Mammary microvascular endothelial cell (primary cell): ENCODE measurements at places on chromosomes 11 and 22. TPM values are rescaled to one million over a fixed set of nuclear protein-coding genes. Genes with fewer than 3 reads are reported as not detected.

The SLC22A6 gene
- not detected in 2 replicates for total RNA-seq

The OR51B2 gene
- total RNA-seq: not detected in 2 replicates

The FGF4 gene
- total RNA-seq: not detected in 2 replicates

The GAL gene
- total RNA-seq: 6.8 and 9.1 TPM in 2 replicates

The SLC35F2 gene
- total RNA-seq: 36.6 and 42.5 TPM in 2 replicates

The FGF3 gene
- total RNA-seq: not detected in 2 replicates

The LTO1 gene
- 15.8 and 24.2 TPM in 2 replicates for total RNA-seq

The KRTAP5-9 gene
- 0.20 TPM in 1 of 2 replicates, not detected in the other for total RNA-seq

The FDXACB1 gene
- 2.5 and 3.8 TPM in 2 replicates for total RNA-seq

The KCNK4 gene
- not detected in 2 replicates for total RNA-seq

The GRIA4 gene
- 0.05 TPM in 1 of 2 replicates, not detected in the other for total RNA-seq

The ABCC8 gene
- not detected in 2 replicates for total RNA-seq

The CLNS1A gene
- total RNA-seq: 87.6 and 107 TPM in 2 replicates

The RAB38 gene
- 8.2 and 12.3 TPM in 2 replicates for total RNA-seq

The APOBEC3C gene
- total RNA-seq: 8.4 and 8.6 TPM in 2 replicates

The CPT1B gene
- 0.60 and 1.5 TPM in 2 replicates for total RNA-seq

The WBP2NL gene
- total RNA-seq: 0.07 TPM in 1 of 2 replicates, not detected in the other

The SMTNL1 gene
- not detected in 2 replicates for total RNA-seq

The PRRG4 gene
- total RNA-seq: 0.67 and 0.69 TPM in 2 replicates

The SLC22A25 gene
- total RNA-seq: not detected in 2 replicates

The FJX1 gene
- 68.6 and 79.0 TPM in 2 replicates for total RNA-seq

The MMP11 gene
- 4.1 and 5.2 TPM in 2 replicates for total RNA-seq

The MEN1 gene
- 19.1 and 22.2 TPM in 2 replicates for total RNA-seq

The OR51B4 gene
- total RNA-seq: not detected in 2 replicates

The SYT13 gene
- total RNA-seq: not detected in 2 replicates

The MPST gene
- total RNA-seq: 123 and 124 TPM in 2 replicates

The MCHR1 gene
- not detected in 2 replicates for total RNA-seq
